ENCODE measurements at places on chromosomes 1 and 21. TPM values are rescaled to one million over a fixed set of nuclear protein-coding genes. Genes with fewer than 3 reads are reported as not detected.

The KLF17 gene
- total RNA-seq = not detected

- H3K36me3 ChIP-seq = no peaks in the 10 kb centered on the region
- H3K4me3 ChIP-seq = no peak overlapping the region
- H3K27ac ChIP-seq = no peak overlapping the region
- peaks cover 9% of the 10 kb centered on the region for H3K27me3 ChIP-seq
- DNase-seq = no peak
Measured at GRCh38 chr1:181592255-181592859, 109.0 kb downstream of the CACNA1E start.

DNA sequence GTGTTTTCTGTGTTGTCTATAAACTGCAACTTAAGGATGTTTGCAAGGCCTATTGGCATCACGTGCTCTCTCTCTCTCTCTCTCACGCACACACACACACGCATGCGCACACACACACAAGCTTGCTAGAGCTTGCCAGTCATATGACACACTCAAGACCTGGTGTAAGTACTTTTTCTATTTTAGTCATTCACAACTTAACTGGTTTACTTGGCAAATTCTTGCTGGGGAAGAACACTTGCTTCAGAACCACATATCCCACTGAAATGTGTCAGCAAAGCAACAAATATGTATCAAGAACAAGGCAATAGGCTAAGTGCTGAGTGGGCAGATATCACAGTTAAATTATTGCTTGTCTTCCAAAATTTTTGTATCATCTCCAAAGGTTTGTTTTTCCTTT is 107.8 kb downstream of the DISC1 start:
- DNase-seq = no peak
- H3K36me3 ChIP-seq = peaks cover 6% of the 10 kb centered on the region
- no peak overlapping the region for H3K27ac ChIP-seq
- no peaks in the 10 kb centered on the region for H3K27me3 ChIP-seq
- H3K4me1 ChIP-seq = no peaks in the 10 kb centered on the region

- H3K36me3 ChIP-seq = no peaks in the 10 kb centered on the region
- H3K4me3 ChIP-seq = no peak overlapping the region
- H3K4me1 ChIP-seq = no peaks in the 10 kb centered on the region
- H3K27ac ChIP-seq = no peak overlapping the region
Measured at GRCh38 chr1:188877668-188878067, 1600.0 kb downstream of the BRINP3 start.

GRCh38 chr1:110875216-110875731 is 2.3 kb downstream of the CD53 start:
- H3K27ac ChIP-seq = peak overlapping the region; percentile 97
- H3K27me3 ChIP-seq = no peaks in the 10 kb centered on the region
- H3K36me3 ChIP-seq = peaks cover 46% of the 10 kb centered on the region

GRCh38 chr1:166488327-166488726 is 321.5 kb upstream of the FAM78B start:
- no peak overlapping the region for H3K4me3 ChIP-seq
- H3K27me3 ChIP-seq = no peaks in the 10 kb centered on the region
- H3K36me3 ChIP-seq = peaks cover 8% of the 10 kb centered on the region
- no peak overlapping the region for H3K27ac ChIP-seq
- DNase-seq = no peak

- H3K27me3 ChIP-seq = no peaks in the 10 kb centered on the region
- peak overlapping the region; percentile 18 for H3K27ac ChIP-seq
- peaks cover 50% of the 10 kb centered on the region for H3K36me3 ChIP-seq
- H3K4me1 ChIP-seq = no peaks in the 10 kb centered on the region
Measured at GRCh38 chr1:48738356-48738755, 38.3 kb downstream of the BEND5 start.

GRCh38 chr21:40187244-40187643 is 320.0 kb downstream of the PCP4 start:
- H3K4me3 ChIP-seq = no peak overlapping the region
- no peak for DNase-seq
- H3K36me3 ChIP-seq = no peaks in the 10 kb centered on the region
- no peaks in the 10 kb centered on the region for H3K4me1 ChIP-seq
- H3K27ac ChIP-seq = no peak overlapping the region

DNA sequence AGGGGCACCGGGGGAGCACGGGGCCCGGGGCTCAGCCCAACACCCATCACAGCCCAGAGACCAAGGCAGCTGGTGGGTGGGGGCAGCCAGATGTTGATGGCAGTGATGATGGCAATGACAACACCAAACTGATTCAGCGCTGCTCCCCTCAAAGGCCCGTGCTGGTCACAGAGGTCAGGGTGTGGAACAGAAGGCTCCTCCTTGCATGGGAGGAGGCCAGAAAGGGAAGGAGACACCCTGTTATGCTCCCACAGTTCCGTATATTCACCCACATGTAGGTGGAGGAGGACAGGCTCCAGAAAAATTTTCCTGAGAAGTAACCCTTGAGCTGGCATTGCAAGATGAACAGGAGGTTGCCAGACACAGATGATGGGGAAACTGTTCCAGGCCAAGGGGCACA is 414 bp downstream of the GUCA2B start:
- peaks cover 3% of the 10 kb centered on the region for H3K4me1 ChIP-seq
- peaks cover 5% of the 10 kb centered on the region for H3K27me3 ChIP-seq
- no peak for DNase-seq
- H3K27ac ChIP-seq = no peak overlapping the region

The FRRS1 gene
- 4.2 TPM for total RNA-seq

DNA sequence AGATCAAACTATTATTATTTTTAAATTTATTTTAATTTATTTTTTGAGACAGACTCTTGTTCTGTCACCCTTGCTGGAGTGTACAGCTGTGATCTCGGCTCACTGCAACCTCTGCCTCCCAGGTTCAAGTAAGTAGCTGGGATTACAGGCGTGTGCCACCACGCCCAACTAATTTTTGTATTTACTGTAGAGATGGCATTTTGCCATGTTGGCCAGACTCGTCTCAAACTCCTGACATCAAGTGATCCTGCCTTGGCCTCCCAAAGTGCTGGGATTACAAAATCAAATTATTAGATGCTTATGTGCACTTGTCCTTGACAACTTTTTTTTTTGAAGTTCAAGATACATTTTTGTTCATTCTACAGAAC is 15.4 kb downstream of the LIN9 start:
- DNase-seq = no peak
- no peak overlapping the region for H3K27ac ChIP-seq
- H3K36me3 ChIP-seq = peaks cover 19% of the 10 kb centered on the region

GRCh38 chr1:163785868-163786405 is 464.2 kb downstream of the NUF2 start:
- no peaks in the 10 kb centered on the region for H3K36me3 ChIP-seq
- H3K27ac ChIP-seq = no peak overlapping the region
- H3K4me3 ChIP-seq = no peak overlapping the region
- H3K4me1 ChIP-seq = no peaks in the 10 kb centered on the region
- no peaks in the 10 kb centered on the region for H3K27me3 ChIP-seq

The TMEM200B gene
- total RNA-seq = 0.99 TPM

DNA sequence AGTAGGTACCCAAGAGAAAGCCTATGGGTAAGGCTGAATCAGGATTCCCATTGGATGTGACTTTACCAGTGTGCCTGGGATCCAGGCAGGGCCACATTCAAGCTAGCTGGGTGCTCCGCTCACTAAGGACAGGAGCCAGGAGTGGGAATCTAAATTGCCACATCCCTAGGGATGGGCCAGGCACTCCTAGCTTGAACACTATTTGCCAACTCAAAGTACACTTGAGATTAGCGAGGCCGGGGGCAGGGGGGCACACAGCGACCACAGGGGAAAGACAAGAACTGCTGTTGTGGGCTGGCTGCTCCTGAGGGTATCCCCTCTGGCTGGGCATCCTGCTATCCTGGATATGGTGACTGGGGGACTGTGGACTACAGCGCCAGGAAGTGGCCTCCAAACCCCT is 4.3 kb downstream of the SLC45A3 start:
- H3K36me3 ChIP-seq = no peaks in the 10 kb centered on the region
- H3K27me3 ChIP-seq = peaks cover 14% of the 10 kb centered on the region
- H3K4me1 ChIP-seq = peaks cover 11% of the 10 kb centered on the region
- no peak for DNase-seq
- no peak overlapping the region for H3K27ac ChIP-seq

GRCh38 chr1:246428542-246429308 is 78.4 kb downstream of the SMYD3 start:
- DNase-seq = no peak
- peaks cover 7% of the 10 kb centered on the region for H3K4me1 ChIP-seq
- H3K4me3 ChIP-seq = no peak overlapping the region
- peaks cover 9% of the 10 kb centered on the region for H3K36me3 ChIP-seq

DNA sequence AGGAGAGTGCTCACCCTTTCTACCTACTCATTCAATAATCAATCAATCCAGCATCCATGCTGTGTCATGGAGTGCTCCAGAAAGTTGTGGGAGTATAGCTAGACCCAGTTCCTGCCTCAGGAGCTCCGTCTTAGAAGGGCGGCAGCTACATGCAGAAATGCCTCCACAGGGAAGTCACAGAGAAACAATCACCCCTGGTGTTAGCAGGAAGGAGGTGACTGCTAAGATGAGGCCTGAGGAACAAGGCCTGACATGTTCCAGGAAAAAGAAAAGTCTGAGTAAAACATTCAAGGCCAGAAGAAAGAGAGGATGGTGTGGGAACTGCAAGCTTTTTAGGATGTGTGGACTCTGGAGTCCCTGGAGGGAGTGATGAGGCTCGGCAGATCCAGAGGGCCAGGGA is 142.5 kb upstream of the MAGI3 start:
- H3K36me3 ChIP-seq = no peaks in the 10 kb centered on the region
- H3K4me1 ChIP-seq = peaks cover 3% of the 10 kb centered on the region
- DNase-seq = no peak
- no peak overlapping the region for H3K4me3 ChIP-seq
- no peak overlapping the region for H3K27ac ChIP-seq
- H3K27me3 ChIP-seq = peaks cover 17% of the 10 kb centered on the region

The RGS5 gene
- 4.0 TPM for total RNA-seq

The LGR6 gene
- total RNA-seq = 0.22 TPM

DNA sequence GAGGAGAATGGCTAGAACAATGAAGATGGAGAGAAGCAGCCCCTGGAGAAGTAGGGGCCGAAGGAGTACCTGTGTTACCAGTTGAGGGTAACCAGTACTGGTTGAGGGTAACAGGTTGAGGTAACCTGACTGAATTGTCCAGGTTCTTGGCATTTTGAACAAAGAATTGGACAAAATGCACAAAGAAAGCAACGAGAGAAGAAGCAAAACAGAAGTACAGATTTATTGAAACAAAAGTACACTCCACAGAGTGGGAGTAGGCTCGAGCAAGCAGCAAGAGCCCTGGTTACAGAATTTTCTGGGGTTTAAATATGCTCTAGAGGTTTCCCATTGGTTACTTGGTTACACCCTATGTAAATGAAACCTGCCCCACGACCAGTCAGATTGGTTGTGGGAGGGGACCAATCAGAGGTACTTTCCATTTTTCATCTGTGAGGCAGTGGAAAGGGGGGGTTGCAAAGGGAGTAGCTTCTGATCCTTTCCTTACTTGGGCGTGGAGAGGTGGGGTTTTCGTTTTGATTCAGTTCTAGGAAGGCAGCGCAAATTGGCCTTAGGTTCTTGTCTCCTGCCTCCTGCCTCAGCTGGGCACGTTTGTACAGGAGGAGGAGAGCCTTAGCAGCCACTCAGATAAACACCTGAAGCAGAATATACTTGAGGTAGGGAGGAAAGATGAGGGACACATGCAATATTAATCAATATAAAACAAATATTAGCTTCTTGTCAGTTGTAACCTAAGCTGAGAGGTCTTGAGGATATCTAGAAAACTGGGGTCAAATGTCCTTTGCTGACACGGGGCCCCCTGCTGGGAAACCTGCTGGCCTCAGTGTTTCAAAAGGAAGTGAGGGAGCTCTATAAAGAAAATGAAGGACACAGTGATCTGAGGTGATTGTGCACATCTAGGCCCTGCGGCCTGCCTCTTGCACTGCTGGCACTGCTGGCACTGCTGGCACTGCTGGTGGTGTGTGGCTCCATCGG is 14.3 kb upstream of the LSM10 start:
- peak overlapping the region; percentile 39 for H3K4me3 ChIP-seq
- DNase-seq = peak; percentile 67
- H3K27ac ChIP-seq = peak overlapping the region; percentile 80
- no peaks in the 10 kb centered on the region for H3K27me3 ChIP-seq

GRCh38 chr1:17274186-17275170 is 25.6 kb downstream of the PADI3 start:
- no peak overlapping the region for H3K4me3 ChIP-seq
- H3K27me3 ChIP-seq = peaks cover 16% of the 10 kb centered on the region
- no peaks in the 10 kb centered on the region for H3K4me1 ChIP-seq

DNA sequence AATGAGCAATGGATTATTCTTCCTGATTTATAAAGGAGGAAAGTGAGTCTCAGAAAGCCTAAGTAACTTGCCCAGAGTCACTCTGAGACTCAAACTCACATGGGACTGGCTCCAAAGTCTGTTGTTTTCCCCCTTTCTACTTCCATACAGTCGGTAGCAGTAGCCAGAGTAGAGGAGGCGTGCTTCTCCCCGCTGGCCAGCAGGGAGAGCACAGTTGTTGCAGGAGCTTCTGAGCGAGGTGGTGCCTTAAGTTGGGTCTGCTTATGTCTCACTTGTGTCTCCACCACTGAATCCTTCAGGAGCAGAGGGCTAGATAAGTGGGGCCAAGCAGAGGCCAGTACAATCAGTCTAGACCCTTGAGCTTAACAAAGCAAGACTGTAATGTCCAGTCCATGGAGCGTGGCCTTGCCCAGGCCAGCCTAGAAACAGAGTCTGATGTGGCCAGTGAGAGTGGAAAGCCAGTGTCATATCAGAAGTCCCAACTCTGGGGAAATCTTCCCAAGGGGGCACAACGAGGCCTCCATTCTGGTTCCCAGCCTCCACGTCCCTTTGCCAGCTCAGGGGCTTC is 181.9 kb downstream of the ZSCAN20 start:
- H3K4me3 ChIP-seq = no peak overlapping the region
- H3K27ac ChIP-seq = no peak overlapping the region
- no peaks in the 10 kb centered on the region for H3K27me3 ChIP-seq
- no peaks in the 10 kb centered on the region for H3K4me1 ChIP-seq
- H3K36me3 ChIP-seq = no peaks in the 10 kb centered on the region
- no peak for DNase-seq

GRCh38 chr1:245860657-245861544 is 646.2 kb downstream of the SMYD3 start:
- no peak overlapping the region for H3K27ac ChIP-seq
- no peaks in the 10 kb centered on the region for H3K27me3 ChIP-seq
- DNase-seq = no peak
- H3K4me1 ChIP-seq = no peaks in the 10 kb centered on the region
- H3K4me3 ChIP-seq = no peak overlapping the region
- peaks cover 28% of the 10 kb centered on the region for H3K36me3 ChIP-seq

DNA sequence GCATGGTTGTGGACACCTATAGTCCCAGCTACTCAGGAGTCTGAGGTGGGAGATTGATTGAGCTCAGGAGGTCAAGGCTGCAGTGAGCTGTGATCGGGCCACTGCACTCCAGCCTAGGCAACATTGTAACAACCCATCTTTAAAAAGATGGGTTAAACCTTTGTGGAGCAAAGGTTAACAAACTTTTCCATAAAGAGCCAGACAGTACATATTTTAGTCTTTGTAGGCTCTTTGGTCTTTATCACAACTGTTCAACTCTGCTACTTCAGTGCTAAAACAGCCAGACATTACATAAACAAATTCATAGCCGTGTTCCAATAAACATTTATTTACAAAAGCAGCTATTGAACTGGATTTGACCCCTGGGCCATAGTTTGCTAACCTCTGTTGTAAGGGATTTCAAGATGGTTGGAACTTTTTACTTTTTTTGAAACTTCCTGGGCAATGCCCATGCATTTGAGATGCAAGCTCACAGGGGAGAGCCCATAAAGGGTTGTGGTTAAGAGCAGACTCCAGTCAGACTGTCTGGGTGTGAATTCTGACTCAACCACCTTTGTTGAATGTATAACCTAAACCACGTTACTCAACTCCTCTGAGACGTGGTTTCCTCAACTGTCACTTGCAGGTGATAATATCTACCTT is 10.8 kb downstream of the INAVA start:
- peaks cover 10% of the 10 kb centered on the region for H3K4me1 ChIP-seq
- H3K4me3 ChIP-seq = no peak overlapping the region
- H3K27me3 ChIP-seq = peaks cover 3% of the 10 kb centered on the region

Data from activated naive CD8-positive, alpha-beta T cell treated with anti-CD3 and anti-CD28 coated beads for 36 hours (primary cell).